ENCODE measurements at places on chromosomes 5 and 9.

DNA sequence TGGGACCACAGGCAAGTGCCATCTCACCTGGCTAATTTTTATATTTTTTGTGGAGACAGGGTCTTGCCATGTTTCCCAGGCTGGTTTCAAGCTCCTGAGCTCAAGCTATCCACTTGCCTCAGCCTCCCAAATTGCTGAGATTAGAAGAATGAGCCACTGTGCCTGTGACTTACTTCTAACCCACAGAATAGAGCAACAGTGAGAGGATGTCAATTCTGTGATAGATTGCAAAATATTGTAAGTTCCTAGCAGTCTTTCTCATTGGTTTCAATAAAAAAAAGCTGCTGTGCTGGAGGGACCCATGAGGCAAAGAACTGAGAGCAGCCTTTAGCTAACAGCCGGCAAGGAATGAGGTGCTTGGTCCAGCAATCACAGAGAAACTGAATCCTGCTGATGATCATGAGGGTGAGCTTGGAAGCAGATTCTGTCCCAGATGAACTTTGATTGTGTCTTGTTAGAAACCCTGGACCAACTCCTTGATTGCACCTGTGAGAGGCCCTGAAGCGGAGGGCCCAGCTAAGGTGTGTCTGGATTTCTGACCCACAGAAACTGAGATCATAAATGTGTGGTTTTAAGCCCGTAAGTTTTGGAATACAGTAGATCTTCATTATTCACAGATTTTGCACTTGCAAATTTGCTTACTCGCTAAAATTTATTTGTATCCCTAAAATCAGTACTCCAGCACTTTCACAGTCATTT is 149.7 kb downstream of the GCNT1 start:
- no peak for DNase-seq

DNA sequence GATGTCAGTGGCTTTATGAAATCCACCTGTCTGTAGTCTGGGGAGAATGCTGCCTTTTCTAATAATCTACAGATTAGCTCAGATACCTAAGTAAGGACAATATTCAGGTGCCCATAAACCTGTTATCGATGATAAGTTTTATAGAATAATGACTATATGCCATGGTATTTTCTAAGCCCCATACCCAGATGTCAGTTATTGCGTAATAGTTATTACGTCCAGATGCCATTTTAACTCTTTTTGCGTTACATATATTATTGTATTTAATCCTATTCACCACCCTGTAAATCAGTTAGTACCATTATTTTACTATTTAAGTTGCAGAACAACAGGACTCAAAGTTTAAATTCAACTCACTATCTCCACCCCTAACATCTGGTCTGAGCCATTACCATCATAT is 1343.9 kb upstream of the ACO1 start:
- no peak for DNase-seq

- DNase-seq = no peak
Observed at GRCh38 chr9:111412280-111412679, 71.9 kb downstream of the ECPAS start.

DNA sequence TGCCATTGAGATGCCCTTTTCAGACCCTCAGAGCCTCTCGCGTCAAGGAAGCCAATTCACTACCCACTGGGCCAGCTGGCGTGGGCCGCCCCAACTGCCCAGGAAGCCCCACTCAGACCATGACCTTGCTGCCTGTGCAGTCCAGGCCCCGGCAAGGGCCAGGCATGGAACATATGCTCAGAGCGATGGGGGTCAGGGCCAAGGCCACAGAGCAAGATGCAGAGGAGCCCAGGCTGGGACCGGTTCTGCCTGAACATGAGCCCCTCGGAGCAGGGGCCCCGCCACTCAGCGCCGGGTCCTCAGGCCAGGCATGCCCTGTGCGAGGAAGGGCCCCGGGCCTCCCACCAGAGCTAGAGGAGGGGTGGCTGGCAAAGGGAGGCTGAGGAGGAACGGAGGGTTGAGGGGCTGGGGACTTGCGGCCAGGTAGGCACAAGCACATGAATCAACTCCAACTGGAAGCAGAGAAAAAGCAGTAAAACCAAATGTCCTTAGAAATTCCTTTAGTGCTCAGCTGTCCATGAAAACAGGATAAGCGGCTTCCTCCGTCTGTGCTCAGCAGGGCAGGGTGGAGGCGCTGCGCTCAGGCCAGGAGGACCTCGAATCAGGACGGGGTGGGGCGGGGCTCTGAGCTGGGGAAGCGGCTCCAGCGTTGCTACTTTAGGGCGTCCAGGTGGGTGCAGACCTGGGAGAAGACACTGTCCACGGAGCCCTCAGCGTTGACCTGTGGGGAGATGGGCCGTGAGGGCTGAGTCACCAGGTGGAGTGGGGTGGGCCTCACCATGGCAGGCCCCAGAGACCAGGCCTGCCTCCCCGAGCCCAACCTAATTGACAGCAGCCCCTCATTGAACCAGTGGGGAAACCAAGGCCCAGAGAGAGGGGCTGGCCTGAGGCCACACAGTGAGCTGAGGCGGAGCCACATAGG is 9.9 kb downstream of the AK1 start:
- peak; percentile 52 for DNase-seq

DNA sequence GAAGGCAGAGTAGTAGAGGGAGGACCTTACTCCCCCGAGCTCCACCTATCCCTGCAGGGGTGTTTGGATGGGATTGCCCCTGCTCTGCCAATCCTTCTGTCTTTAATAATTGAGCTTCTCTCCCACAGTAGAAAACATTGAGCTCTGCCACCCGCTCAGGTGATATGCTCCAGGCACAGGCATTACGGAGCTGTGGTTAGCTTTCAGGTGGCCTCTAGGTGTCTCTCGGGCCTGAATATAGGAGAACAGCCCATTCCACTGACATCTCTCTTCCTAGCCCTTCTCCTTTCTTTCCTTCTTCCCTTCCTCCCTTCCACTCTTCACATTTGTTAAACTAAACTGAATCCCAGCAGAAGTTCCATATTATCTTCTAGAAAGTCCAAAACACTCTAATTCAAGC is 203.4 kb downstream of the SYK start:
- no peak for DNase-seq

DNA sequence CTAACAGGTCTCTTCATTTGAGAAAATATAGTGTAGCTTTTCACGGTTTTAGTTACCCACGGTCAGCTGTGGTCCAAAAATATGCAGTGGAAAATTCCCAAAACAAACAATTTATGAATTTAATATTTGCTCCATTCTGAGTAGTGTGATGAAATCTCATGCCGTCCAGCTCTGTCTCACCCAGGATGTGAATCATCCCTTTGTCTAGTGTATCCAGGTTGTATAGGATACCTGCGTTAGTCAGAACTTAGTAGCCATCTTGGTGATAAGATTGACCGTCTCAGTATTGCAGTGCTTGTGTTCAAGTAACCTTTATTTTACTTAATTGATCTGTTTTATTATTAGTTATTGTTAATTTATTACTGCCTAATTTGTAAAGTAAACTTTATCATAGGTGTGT is 41.1 kb downstream of the NDUFS4 start:
- no peak for DNase-seq

DNA sequence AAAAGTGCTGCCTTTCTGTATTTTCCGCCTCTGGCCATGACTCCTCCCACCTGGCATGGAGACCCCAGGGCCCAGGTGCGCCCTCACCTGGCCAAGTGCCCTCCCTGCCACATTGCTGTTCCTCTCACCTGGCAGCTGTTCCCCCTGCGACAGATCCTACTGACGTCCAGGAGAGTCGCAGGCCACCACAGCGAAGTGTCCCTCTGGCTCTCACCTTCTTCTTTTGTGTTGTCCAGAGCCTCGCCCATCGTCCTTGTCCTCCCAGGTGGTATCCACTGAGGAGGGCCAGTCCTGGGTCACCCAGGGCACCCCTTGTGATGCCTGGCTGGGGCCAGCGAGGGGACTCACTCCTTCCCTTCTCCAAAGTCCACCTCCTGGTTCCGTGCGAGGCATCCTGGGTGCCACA is 2.6 kb downstream of the NKD2 start:
- peak; percentile 69 for DNase-seq

DNA sequence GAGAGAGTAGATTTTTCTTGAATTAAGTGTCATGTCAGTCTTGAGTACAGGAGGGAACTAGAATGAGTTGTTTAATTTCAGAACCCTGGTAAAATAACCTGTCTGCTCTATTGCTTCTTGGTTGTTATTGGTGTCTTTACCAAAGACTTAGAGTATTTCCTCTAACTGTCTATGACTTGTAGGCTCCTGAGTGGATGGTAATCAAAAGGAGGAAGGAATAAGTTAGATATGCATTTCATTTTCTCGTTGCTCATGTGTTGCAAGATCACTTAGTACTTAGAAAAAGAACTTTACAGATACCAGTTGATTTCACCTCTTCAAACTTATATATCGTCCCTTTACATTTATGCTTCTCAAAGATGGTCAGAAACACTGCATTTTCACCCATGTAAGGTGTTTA is 31.1 kb downstream of the UHRF2 start:
- DNase-seq = no peak
